ENCODE measurements at places on chromosomes 12 and 14.

DNA sequence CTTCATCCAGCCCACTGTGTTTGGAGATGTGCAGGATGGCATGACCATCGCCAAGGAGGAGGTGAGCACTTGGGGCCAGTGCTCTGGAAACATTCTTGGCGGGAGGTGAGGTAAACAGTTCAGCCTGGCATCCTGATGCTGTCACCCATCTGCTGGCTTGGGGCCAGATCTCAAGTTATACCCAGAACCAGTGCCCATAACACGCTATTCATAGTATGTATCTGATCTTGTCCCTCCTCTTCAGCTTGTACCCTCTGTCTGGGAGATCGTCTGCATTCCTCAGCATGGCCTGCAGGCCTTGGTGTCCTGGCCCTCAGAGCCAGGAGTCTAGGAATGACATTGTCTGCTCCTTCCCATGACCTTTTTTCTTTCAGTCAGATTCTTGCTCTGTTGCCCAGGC is 31.4 kb downstream of the ALDH2 start:
- DNase-seq, result no peak

- peak; percentile 70 for DNase-seq
Observed at GRCh38 chr12:111578276-111578970, 20.7 kb downstream of the ATXN2 start.

DNA sequence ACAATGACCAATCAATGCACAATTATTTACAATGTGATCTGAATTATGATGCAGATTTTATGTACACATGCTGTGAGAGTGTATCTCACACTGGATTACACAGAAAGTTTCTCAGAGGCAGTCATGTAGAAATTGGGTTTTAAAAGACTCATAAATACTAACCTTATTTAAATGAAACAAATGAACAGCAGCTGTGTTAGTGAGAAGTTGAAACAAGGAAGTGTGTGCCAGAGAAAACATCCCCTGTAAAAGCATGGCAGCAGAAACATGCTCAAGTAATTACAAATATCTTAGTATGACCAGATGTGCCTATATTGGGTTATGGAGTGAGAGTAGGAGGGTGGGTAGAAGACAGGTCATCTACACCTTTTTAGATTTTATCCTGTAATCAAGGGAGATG is 723.7 kb downstream of the C12orf50 start:
- no peak for DNase-seq

- DNase-seq, result no peak
Observed at GRCh38 chr12:5430641-5431603, 986 bp upstream of the NTF3 start.

DNA sequence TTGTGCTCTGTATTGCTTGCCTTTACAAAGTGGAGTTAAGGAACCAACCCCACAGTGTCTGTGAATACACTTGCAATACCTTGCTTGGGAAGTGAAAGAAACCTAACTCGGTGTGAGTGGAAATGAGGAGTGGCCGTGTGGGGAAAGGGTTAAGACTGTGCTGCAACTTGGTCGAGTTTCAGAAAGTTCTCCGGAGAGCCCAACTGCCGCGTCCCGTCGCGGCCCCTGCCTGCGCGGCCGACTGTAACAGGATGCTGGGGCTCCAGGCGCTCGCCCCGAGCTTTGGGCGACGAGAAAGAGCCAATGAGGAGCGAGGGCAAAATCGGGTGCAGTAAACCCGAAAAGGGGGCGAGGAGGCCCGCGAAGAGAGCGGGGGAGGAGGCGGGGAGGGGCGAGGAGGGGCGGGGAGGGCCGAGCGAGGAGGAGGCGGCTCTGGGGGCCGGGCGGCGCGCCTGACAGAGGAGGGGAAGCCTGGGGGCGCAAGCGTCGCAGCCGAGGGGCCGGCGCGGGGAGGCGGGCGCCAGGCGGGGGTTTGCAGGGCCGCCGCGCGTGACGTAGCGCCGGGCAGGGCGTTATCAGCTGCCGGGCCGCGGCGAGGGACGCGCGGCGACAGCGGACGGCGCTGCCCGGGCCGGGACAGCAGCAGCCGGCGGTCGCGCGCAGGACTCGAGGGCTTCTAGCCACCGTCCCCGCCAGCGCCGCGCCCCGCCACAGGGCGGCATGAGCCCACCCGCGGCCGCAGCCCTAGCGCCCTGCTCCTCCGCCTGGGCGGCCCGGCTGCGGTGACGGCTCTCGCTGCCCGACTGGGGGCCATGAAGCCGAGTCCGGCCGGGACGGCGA is at the start of gene DACT1:
Gene DACT1 (plus strand): TSS at position 572 of the 840 bp plus-strand sequence. CDS start 241 bp downstream, at position 813.
- DNase-seq, result no peak

- DNase-seq, result no peak
Observed at GRCh38 chr14:74956280-74957072, 1.1 kb upstream of the PGF start.

DNA sequence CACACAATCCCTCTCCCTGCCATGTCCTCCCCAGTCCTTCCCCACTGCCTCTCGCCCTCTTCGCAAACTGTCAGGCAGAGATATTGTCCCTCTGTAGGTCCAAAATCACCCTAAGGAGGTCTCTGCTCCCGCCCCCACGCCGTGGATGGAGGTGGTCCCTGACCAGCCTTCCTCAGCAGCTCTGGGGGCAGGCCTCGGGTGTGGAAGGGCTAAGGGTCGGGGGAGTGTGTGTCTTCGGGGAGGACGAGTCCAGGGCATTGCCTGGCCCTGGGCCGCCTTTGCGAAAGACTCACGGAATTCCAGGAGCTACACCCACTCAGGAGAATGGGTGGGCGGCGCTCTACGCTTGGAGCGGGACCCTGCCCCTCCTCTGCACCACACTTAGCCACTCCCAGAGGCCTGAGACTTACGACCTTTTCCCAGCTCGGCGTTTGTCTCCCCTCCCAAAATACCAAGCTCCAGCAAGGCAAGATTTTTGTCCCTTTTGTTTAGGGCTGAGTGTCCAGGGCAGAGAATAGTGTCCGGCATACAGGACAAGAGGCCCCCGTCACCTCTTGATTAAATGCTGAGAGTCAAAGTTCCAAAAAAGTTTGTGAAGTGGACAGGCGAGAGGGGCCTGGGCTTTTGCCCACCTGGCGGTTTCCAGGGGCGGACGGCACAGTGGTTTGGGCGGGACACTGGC is 881 bp downstream of the PYGL start:
- no peak for DNase-seq

DNA sequence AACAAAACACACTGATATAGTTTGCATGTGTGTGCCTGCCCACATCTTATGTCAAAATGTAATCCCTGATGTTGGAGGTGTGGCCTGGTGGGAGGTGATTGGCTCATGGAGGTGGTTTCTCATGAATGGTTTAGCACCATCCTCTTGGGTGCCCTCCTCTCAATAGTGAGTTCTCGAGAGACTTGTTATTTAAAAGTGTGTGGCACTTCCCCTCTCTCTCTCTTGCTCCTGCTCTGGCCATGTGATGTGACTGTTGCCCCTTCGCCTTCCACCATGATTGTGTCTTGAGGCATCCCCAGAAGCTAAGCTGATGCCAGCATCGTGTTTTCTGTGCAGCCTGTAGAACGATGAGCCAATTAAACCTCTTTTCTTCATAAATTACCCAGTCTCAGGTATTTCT is 454.1 kb upstream of the DCN start:
- no peak for DNase-seq

GRCh38 chr12:76639646-76640045 is 80.1 kb upstream of the OSBPL8 start:
- no peak for DNase-seq

DNA sequence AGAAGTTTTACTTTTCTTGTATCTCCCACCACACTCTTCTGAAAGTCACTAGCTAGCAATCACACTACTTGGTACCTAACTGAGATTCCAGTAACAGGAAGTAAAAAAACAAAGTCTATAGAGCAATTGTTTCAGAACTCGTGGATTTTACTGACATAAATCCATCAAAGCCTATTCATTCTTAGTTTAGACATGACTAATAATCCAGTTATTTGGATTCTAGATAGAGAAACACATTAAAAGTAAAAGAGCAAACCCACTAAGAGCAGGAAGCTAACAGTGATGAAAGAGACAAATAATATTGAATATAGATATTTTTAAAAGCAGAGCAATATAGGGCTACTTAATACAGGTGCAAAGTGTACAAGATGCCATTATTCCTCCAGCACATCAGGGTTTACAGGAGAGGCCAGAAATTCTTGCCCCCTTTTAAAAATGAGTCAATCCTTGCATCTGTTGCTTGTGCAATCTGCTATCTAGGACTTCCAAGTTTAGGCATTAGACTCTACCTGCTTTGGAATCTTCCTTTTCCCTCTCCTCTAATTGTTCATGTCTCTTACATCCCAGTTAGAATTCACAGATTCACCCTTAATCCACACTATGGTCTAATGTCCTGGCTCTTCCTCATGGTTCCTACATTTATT is 6.0 kb downstream of the HEATR5A start:
- no peak for DNase-seq

GRCh38 chr14:55372423-55372822 is 39.2 kb downstream of the ATG14 start:
- no peak for DNase-seq

GRCh38 chr14:55731881-55732498 is 152.0 kb downstream of the KTN1 start:
- no peak for DNase-seq

- no peak for DNase-seq
Observed at GRCh38 chr12:103244596-103244995, 251.2 kb downstream of the C12orf42 start.

DNA sequence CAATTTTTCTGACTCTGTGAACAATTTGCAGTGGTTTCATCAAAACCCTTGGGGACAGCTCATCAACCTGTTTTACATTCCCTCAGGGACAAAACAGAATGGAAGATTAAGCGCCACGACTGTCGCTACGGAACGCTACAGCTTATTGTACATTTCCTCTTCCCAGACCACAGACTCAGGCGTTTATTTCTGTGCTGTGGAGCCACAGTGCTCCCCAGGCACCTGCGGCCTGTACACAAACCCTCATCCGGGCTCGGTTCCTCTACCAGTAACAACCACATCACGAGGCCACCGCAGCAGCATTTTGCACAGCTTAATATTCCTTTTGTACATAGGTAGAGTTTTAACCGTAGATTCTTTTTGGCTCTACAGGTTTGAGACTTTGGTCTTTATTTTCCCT is 397.4 kb upstream of the OR4E1 start:
- DNase-seq, result no peak

GRCh38 chr14:37081218-37081617 is 91.2 kb downstream of the SLC25A21 start:
- no peak for DNase-seq

GRCh38 chr12:84572196-84572595 is 340.4 kb downstream of the SLC6A15 start:
- no peak for DNase-seq

DNA sequence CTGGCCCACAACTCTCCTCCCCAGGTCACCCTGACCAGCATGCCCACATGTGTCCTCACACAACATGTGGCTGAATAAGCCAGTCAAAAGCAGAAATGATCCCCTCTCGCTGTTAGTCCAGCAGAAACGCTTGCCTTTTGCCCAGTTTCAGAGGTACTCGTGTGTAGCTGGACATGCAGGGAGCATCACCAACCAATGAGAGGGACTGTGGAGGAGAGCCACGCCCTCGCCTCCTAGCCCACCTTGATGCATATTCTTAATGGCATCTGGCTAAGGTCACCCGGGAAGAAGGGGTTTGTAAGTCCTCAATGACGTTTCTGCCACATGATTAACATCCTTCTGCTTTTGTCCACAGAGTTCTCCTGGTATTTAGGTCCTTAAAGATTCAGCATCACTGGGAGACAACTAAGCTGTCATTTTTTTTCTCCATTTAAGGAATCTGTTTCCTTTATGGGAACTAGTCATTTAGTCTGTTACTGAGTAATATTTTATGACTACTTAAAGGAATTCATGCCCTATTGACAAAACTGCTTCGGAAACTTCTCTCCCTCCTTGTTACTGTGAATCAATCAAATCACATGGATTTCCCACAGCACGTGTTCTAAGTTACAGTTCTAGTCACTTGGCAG is 134.0 kb downstream of the GCH1 start:
- DNase-seq, result no peak

- no peak for DNase-seq
Observed at GRCh38 chr12:12523229-12523628, 39.4 kb downstream of the DUSP16 start.

DNA sequence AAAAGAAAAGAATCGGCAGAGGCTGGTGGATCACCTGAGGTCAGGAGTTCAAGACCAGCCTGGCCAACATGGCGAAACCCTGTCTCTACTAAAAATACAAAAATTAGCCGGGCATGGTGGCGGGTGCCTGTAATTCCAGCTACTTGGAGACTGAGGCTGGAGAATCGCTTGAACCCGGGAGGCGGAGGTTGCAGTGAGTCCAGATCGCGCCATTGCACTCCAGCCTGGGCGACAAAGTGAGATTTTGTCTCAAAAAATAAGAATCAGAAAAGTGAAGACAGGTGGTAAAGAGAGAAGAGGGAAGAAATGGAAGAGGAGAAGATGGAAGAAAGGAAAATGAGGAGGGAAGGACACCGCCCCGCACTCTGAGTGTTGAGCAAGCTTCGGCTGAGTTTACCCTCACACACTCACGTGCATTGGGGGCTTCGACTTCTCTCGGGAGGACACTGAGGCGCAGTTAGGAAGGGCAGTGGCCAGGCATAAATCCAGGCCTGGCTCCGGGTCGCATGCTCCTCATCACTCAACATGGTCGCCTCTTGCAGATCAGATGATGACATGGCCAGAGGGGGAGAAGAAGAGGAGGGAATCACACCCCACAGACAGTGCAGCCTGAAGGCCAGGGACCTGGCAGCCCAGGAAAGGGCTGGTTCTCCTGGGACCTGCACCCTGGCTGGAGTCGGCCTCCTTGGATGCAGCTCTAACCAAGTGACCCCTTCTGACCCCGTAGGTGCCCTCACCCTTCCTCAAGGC is 61.1 kb downstream of the PRMT8 start:
- no peak for DNase-seq

DNA sequence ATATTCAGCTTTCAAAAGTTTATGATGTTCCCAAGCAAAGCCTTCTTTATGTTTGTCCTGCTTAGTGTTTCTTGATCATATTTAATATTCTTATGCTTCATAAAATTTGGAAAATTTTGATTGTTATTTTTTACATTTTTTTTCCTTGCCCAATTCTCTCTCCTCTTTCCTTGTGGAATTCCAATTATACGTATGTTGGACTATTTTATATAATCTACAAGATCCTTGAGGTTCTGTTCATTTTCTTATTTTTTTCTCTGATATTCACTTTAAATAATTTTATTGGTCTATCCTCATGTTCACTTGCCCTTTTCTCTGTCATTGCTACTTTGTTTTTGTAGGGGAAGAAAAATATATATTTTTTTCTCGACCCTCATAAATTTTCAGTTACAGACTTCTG is 167.7 kb downstream of the DYRK2 start:
- DNase-seq, result no peak

- DNase-seq, result no peak
Observed at GRCh38 chr14:81940651-81941050, 407.0 kb upstream of the SEL1L start.
